Skeletal muscle cell (primary cell): ENCODE measurements at places on chromosomes 1 and 21.

DNA sequence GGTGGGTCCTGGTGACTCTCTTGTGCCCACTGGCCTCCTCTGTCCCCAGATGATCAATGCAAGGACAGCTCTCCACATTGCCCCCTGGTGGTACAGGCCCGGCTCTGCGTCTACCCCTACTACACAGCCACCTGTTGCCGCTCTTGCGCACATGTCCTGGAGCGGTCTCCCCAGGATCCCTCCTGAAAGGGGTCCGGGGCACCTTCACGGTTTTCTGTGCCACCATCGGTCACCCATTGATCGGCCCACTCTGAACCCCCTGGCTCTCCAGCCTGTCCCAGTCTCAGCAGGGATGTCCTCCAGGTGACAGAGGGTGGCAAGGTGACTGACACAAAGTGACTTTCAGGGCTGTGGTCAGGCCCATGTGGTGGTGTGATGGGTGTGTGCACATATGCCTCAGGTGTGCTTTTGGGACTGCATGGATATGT, 10.8 kb downstream of the ADAMTSL4 start:
- DNase-seq: no peak

- DNase-seq: no peak
These were observed 42.9 kb downstream of the COP1 start for GRCh38 chr1:176164014-176164678.

DNA sequence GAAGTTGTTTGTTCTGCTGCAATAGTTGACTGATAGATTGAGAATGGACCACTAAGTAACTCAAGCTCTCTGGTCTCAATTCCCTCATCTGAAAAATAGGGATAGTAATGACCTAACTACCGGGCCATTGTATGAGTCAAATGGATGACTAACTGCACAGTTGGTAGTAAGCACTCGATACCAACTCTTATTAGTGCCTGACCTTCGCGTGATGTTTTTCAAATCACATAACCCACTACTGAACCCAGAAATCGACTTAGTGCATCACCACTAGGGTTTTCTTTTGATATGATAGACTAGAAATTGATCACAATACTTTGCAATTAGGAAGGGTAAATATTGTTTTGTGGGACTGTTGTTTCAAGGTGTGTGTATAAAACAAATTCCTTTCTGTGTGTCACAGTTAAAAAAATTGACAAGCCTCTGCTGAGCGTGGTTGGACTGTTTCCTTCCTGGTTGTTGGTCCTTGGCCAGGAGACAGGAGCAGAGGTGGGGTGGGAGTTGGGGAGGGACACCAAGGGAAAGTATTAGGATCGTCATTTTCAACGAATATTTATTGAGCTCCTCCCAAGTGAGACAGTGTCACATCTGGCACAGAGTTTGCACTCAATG, 54.0 kb upstream of the LRP8 start:
- DNase-seq: peak; percentile 14

- DNase-seq: no peak
These were observed 51.7 kb downstream of the RYR2 start for GRCh38 chr1:237093691-237094090.

DNA sequence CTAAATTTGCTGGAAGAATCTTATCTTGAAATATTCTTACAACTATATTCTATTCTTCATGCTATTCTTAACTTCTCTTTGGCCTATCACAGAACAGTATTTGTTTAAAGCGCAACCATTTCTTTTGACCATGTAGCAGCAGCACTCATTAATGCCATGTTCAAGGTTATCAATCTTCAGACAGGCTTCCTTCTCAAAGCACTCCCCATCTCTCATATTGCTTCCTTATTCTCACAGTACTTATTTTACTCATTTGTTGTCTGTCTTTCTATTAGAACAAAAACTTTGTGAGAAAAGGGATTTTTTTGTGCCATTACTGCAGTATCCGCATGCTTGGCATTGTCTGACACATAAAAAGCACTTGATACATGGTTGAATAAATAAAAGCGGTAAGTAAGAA, 89.7 kb downstream of the ATP1B1 start:
- DNase-seq: no peak

GRCh38 chr1:205672395-205672889, 7.9 kb downstream of the SLC45A3 start:
- no peak for DNase-seq

GRCh38 chr1:32736812-32737791, 34.5 kb upstream of the SYNC start:
- no peak for DNase-seq

DNA sequence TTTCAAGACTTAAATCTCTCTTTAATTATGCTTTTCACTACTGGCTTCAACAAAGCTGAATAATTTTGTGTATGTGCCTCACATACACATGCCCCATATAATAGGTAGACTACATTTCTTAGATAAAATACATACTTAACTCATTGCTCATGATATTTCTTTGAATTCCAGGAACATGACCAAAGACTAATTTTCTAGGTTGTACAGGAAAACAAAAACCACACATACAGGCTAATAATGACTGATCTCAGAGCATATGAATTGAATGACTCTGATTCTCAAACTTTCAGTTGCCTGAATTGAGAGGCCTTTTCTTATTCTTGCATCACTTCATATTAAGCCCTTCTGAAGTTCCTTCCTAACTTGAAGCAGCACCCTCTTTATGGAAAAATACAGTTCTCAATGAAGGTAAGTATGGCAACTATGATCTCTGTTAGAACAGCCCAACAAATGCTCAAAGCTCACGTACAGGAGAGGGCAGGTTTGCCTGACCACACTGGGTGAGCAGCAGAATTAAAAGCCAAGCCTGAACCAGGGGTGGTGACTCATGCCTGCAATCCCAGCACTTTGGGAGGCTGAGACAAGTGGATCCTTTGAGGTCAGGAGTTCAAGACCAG, 22.6 kb upstream of the UAP1 start:
- peak; percentile 55 for DNase-seq

DNA sequence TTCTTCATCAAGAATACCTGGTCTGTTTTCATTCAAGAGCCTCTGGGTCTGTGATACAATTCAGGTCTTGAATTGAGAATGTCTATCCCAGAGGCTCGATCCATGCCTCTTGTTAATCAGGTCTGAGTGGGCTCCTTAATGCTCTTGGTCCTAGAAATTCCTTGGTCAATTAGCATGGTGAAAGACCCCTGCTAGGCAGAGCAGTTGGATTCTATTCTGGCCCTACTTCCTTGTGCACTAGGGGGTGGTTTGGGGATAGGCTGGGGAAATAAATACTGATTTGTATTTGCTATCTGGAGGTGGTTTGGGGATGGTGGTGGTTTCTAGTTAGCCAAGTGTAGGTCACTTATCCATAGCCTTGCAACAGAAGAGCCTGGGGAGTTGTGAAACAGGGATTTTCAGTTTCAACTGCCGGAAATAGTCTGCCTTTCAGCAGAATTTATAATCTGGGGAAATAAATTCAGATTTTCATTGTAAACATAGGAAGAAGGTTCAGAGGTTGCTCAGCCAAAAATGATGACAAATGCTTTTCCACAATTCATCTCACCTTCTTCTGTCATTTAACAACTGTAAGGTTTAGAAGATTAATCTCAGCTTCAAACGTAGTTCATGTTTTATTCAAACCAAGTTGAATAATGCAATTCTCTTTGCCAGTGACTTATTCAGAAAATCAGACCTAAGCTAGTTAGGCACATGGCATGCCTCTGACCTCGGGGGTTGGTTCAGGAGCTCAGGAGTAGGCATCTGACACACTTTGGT, 22.2 kb upstream of the SCAF4 start:
- no peak for DNase-seq

- no peak for DNase-seq
These were observed 81.0 kb upstream of the KCNK2 start for GRCh38 chr1:215001419-215002021.

DNA sequence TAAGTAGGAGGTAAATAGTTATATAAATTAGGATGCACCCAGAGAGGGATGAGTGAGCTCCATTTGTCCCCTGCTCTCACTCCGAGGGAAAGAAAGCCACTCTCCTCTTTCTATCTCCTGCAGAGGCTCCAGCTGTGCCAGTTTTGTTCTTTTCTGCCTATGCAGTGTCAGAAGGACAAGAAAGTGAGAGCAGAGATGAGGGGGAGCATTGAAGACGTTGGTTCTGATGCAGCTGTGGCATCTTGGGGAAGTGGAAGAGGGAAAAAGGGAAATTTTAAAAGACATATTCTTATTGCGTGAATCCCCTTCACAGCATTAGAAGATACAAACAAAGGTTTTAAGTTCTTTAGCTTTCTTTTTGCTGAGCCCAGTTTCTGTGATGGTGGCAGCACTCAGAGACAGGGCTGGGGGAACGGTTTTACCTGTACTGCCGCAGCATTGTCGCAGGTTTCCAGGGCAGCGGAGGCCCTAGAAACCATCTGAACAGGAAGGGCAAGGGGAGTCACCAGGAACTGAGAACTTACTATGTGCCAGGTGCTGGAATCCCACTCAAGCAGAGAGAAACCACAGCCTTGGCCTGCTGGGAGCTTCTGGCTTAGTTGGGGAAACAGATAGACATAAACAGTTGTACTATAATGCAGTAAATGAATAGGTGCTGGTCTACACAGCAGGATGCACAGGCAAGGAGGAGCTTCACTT, 44.9 kb upstream of the USP24 start:
- no peak for DNase-seq

DNA sequence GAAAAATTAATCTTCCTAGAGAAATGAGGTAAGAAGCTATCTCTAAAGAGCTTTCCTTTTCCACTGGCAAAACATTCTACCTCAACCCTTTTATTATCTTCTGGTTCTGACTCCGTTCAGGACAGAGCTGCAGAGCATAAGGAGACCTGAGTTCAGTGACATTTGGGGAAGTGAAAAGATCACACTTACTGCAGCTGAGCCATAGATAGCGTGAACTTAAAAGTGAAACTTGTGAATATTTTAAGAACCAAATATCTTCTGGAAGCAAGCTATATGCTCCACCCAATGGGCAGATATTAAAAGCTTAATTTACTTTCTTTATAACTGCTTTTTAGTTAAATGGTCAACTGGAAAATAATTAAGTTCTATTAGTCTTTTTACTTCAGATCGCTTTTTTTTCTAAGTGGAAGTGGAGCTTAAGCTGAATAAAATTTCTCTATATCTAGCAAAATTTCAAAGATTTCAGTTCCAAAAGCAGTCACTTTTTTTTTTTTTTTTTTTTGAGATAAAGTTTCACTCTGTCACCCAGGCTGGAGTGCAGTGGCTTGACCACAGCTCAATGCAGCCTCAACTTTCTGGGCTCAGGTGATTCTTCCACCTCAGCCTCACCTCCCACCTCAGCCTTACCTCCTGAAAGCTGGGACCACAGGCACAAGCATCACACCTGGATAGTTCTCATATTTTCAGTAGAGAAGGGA, 11.9 kb downstream of the PTPN22 start:
- no peak for DNase-seq

DNA sequence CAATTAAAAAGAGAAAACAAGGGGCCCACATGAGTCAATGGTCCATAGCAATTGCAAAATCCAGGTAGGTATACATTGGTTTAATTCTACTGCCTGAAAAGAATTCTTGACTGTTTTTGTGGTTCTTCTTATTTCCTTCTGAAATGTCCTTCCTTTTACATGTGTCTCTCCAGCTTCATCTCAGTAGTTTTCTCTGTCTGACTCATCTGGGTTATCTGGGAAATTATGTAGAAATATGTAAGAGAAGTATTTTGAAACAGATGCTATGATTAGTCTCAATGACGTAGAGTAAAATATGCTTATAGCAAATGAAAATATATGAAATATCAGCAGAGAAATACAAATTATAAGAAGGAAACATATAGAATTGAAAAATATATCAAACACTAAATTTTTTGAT, 953.2 kb downstream of the BRINP3 start:
- DNase-seq: no peak

- DNase-seq: no peak
These were observed 7.9 kb upstream of the EXOSC10 start for GRCh38 chr1:11107599-11107998.

DNA sequence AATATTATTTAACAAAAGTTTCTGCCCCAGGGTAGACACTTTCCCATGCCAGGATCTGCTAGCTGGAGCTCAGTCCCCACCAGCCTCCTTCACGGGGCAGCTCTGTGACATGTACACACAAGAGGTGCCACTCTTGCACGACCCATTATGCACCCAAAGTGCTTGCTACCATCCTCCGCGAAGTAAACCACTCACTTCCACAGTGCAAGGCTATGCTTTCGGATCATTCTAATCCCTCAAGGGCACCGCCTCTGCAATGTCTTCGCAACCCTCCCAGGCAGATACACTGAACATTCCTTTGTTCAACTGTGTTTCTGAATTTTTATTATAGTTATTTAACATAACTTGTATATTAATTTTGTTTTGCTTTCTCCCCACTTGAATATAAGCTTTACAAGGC, 303.8 kb downstream of the VAV3 start:
- DNase-seq: no peak

DNA sequence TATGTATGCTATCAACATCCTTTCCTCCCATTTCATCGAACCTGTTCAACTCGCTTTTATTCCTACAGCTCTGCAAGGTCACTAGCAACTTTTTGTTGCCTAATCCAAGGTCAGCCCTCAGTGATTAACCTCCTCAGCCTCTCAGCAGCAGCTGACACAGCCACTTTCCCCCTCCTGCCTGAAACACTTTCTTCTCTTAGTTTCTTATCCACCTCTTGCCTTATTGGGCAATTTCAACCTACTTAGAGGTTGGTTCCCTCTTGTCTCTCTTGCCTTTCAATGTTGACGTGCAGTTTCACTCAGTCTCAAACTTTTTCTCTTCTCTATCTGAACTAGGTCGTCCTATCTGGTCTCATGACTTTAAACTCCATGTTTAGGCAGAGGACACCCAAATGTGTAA, 156.3 kb downstream of the C1orf94 start:
- DNase-seq: no peak

DNA sequence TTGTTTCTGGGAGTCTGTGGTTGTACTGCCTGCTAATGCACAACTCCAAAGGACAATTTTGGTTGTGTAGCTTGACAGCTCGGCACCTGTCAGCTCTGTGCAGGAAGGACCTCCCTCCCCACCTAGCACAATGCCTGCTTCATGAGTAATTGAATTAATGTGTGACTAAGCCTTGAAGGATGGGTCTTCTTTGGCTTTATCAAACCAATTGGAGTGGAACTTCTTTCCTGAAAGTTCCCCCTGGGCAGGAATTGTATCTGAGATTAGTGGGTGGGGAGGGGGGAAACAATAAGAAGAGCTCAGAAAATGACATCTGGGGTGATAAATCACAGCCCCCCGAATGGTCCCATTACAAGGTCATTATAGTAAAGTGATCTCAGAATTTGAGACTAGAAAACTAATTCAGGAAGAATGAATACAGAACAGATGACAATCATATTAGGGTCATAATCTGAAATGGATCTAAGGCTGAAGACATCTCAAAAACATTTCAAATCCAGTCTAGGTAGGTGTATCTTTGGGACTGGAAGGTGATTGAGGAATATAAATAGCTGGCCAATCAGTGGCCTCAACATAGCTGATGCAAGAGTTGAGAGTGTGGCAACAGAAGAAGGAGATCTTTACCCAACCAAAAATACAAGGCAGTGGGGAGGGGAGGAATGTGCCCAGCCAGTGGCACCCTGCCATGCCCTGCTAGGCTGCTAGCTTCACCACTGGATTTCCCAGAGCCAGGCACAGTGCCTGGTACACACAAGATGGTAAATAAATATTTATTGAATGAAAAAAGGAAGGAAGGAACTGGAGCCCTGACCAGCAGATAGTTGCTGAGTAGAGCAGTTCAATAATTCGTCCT, 10.1 kb upstream of the SESN2 start:
- no peak for DNase-seq

- DNase-seq: no peak
These were observed 102.0 kb upstream of the VANGL1 start for GRCh38 chr1:115539736-115540135.
